CD8-positive, alpha-beta memory T cell (primary cell): ENCODE measurements at places on chromosomes 1 and 21. TPM values are rescaled to one million over a fixed set of nuclear protein-coding genes. Genes with fewer than 3 reads are reported as not detected.

- DNase-seq: no peak
These were observed 199.9 kb downstream of the TNR start for GRCh38 chr1:175543447-175543846.

GRCh38 chr1:35605867-35606182 lies 32.7 kb downstream of the TFAP2E start:
- DNase-seq: no peak

GRCh38 chr1:84912726-84913554 lies 19.9 kb upstream of the LPAR3 start:
- no peak for DNase-seq

GRCh38 chr1:155514582-155515187 lies 47.9 kb downstream of the ASH1L start:
- no peak for DNase-seq

DNA sequence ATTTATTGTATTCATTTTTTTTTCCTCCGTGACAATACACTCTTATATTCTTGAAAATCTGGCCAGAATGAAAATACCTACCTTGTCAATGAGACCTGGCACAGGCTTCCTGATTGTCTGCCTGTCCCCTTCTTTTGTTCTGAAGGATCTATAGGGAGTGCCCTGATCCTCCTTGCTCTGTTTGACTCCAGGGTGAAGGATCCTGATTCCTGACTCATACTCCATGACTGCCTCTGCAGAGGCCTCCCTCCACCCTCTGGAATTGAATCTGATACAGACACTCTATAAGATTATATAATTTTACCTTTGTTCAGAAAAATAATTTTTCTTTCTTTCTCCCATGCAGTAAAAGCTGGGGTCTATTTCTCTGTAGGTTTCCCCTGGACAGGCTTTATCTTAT lies 116.2 kb downstream of the HMCN1 start:
- no peak for DNase-seq

DNA sequence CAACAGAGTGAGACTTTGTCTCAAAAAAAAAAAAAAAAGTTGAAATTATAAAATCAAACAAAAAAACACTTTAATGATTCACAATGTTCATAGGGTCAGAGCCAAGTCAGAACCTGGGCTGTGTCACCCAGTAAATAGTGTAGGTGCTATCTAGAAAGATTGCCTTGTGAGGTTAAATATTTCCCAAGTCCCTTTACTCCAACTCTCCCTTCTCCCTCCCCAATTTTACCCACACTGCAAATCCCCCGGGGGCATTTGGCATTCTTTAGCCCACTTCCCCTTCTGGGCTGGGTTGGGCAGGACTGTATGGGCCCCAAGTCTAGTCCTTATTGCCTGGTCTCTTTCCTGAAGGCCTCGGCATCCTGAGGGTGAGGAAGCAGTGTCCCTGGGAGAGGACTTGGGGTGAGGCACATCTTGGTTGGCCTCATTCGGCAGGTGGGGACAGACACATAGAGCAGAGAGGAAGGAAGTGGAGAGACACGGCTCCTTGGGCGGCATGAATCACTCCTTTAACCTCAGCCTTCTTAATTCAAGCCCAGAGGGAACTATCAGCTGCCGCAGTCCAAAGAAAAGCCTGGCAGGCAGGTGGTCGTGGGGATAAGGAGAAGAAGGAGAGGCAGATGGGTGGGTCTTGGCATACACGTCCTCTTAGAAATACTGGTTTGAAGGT lies 8.2 kb downstream of the ADORA1 start:
- no peak for DNase-seq

- DNase-seq: peak; percentile 95
These were observed 5.7 kb upstream of the ZNF683 start for GRCh38 chr1:26378088-26378878.

DNA sequence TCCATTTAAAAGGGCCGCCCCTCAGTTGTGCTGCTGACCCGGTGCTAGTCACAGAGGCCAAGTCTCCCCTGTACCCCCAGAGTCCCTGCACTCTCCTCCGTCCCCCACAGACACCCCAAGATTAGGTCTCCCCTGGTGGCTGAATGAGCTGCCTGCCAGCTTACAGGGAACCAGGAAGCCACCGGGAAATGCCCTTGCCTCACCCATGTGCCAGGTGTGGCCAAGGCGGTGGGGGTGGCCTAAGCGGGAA lies 32.7 kb downstream of the HSPG2 start:
- DNase-seq: no peak

GRCh38 chr1:221415651-221416050 lies 326.2 kb downstream of the DUSP10 start:
- no peak for DNase-seq

GRCh38 chr1:209593747-209594146 lies 10.2 kb downstream of the CAMK1G start:
- no peak for DNase-seq

DNA sequence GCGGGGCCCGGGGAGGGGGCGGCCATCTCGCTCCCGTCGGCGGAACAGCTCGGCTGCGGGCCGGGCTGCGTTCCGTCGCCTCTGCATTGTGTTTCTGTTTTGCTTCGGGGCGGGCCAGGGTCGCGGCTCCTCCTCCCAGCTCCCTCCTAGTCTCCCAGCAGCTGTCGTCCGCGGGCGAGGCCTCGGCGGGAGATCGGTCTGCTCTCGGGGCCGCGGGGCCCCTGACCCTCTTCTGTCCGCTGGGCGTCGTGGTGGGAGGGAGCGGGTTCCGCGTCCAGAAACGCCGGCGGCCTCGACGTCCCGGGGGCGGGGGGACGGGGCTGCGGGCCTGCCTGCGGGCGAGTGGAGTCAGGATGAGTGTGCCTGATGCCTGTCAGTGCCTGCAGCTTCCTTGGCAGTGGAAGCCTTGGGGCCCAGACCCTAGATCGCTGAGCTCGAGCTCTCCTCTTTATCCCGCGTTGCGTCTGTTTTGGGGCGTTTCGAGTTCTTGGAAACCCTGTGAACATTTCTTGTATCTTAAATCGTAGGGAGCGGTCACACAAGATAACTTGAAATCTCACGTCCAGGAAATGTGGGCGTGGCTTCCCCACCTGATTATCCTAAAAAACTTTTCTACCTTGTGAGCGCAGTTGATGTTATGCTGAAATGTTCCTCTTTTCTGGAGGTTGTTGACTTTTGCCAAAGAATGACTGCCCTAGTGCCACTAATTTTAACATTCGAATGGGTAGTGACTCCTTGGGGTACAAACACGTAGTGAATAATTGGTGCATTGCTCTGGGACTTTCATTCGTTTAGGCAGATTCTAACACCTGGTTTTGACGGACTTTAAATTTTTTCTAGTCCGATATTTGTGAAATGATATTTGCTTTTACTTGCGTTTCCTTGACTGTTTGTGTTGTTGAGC lies 676 bp downstream of the MORC3 start:
- DNase-seq: no peak

- DNase-seq: no peak
These were observed 37.8 kb downstream of the NID1 start for GRCh38 chr1:236027104-236027503.

The CBS gene
- 5.5 TPM for total RNA-seq

The DCST2 gene
- 0.16 TPM for total RNA-seq

The RBM11 gene
- total RNA-seq: 1.9 TPM

The C1orf87 gene
- not detected for total RNA-seq

The SH2D1B gene
- total RNA-seq: not detected

The PYHIN1 gene
- total RNA-seq: 24.2 TPM
